ENCODE measurements at places on chromosomes 16 and 17.

DNA sequence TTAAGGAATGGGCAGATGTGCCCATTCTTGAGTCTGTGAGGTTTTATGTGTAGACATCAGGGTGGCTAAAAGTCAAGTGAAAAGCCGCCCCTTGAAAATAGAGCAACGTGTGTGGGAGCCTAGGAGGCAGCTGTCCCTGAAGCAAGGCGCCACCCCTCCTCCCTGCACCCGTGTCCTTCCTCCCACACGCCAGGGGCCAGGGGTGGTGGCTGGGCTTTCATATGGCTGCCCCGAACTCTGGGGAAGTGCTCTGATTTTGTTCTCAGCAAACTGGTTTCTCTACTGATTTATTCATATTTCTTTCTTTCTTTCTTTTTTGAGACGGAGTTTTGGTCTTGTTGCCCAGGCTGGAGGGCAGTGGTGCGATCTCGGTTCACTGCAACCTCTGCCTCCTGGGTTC, 4.7 kb downstream of the ZNF750 start:
- no peak for DNase-seq

DNA sequence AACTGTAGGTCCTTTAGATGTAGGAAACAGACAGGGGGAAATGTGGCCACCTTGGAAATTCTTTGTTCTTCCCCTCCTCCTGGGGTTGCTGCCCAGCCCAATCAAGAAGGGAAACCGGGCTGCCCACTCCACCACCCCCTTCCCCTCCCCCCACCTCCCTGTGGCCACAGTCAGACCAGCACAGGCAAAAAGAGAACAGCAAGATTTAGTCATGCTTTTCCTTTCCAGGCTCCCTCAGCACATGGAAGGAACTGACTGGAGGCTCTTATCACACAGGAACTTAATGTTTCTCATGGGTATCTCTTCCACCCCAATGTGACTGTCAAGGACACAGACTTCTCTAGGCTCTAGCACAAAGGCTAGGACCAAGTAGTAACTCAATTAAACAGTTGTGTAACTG, 3.0 kb upstream of the CCL1 start:
- DNase-seq, result no peak

GRCh38 chr16:30985401-30986128, 558 bp downstream of the HSD3B7 start:
- DNase-seq, result peak; percentile 64

- peak; percentile 44 for DNase-seq
Measured at GRCh38 chr16:52861614-52862022, 191.1 kb downstream of the CHD9NB start.

GRCh38 chr17:71441098-71441497, 679.7 kb upstream of the SOX9 start:
- no peak for DNase-seq

DNA sequence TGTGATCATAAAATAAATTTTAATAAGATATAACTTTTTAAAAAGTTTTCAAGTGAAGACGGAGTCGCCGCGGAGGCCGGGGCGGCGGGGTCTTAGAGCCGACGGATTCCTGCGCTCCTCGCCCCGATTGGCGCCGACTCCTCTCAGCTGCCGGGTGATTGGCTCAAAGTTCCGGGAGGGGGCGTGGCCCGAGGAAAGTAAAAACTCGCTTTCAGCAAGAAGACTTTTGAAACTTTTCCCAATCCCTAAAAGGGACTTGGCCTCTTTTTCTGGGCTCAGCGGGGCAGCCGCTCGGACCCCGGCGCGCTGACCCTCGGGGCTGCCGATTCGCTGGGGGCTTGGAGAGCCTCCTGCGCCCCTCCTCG, at the start of gene FOXC2:
FOXC2 (plus strand) TSS at position 229 of the 365 bp plus-strand sequence. CDS start 507 bp downstream, outside the sequence.
- no peak for DNase-seq

GRCh38 chr17:9028202-9028987, 7.1 kb downstream of the NTN1 start:
- no peak for DNase-seq

GRCh38 chr17:10806545-10807262, 2.8 kb upstream of the TMEM238L start:
- no peak for DNase-seq

DNA sequence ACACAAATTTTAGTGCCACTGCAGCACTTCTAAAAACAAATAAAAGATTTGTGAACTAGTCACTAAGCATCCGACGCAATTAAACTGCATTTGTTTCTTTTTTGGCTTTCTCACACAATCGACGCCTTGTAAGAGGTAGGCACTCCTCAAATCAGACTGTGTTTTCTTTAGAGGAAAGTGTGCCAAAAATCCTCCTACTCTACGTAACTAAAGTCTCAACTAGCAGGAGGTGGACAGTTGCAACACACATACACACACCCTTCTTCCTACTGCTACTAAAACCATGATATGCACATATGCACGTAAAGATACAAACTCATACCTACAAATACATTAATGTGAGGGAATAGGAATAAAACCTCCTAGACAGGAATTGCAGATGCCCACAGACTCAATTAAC, 844.7 kb upstream of the SOX9 start:
- no peak for DNase-seq

GRCh38 chr16:10256784-10257641, 74.8 kb upstream of the GRIN2A start:
- DNase-seq, result peak; percentile 7

- no peak for DNase-seq
Measured at GRCh38 chr17:39894681-39895376, 23.6 kb downstream of the GSDMB start.

- no peak for DNase-seq
Measured at GRCh38 chr16:23837553-23838308, 1.9 kb downstream of the PRKCB start.

- DNase-seq, result no peak
Measured at GRCh38 chr17:73566905-73567782, 77.1 kb downstream of the SDK2 start.

DNA sequence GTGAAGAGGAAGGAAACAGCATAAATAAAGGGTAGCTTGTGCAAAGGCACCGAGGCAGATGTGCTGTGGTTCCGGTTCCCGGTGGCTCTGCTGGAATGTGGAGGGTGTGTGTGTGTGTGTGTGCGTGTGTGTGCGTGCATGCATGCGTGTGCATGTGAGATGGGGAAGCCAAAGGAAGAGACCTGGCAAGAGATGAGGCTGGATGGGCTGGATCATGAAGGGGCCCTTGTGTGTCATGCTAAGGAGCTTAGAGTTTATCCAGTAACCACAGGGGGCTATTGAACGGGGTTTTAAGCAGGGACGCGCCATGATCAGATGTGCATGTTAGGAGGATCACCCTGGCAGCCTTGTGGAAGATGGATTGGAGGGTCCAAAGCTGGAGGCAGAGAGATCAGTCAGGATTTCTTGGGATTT, 8.3 kb downstream of the WSCD1 start:
- DNase-seq, result no peak

GRCh38 chr17:68378268-68379176, 78.8 kb downstream of the WIPI1 start:
- DNase-seq, result no peak

GRCh38 chr17:74151551-74152315, 51.7 kb upstream of the RPL38 start:
- DNase-seq, result no peak

- no peak for DNase-seq
Measured at GRCh38 chr17:40038882-40039513, 15.2 kb downstream of the MED24 start.

- DNase-seq, result no peak
Measured at GRCh38 chr17:41456204-41456603, 11.0 kb downstream of the KRT32 start.

- DNase-seq, result peak; percentile 96
Measured at GRCh38 chr17:74748529-74749278, at the start of gene NHERF1. Gene NHERF1 (plus strand): TSS chr17:74748628. CDS start chr17:74748847, 219 bp downstream.

- DNase-seq, result no peak
Measured at GRCh38 chr16:64771273-64771672, 350.6 kb downstream of the CDH11 start.

DNA sequence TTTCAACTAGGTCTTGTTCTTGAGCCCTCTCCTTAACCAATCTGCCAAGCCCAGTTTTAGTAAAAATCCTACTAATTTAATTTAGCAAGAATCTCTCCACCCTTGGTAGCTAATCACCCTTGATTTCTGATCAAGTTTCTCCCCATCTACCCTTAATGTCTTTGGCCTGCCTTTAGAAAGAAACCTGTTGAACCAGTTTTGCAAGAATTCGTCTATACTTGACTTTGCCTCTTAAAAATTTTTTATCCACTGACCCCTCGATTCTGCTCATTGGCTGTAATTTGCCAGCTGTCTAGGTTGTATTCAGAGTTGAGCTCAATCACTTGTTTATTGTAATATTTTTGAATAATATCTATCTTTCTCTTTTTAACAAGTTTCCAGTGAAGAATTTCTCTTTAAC, 1138.5 kb downstream of the CDH11 start:
- no peak for DNase-seq

All from NCI-H1436 (cell line).